ENCODE measurements at places on chromosomes 16 and 17. TPM values are rescaled to one million over a fixed set of nuclear protein-coding genes. Genes with fewer than 3 reads are reported as not detected.

Gene SDF2
- total RNA-seq: 57.9 TPM

GRCh38 chr16:73319261-73319660 lies 271.3 kb upstream of the ZFHX3 start:
- no peak for DNase-seq
- H3K4me1 ChIP-seq: peaks cover 4% of the 10 kb centered on the region
- no peaks in the 10 kb centered on the region for H3K36me3 ChIP-seq

GRCh38 chr17:49915670-49916069 lies 53.3 kb upstream of the DLX4 start:
- no peak overlapping the region for H3K4me3 ChIP-seq
- H3K36me3 ChIP-seq: no peaks in the 10 kb centered on the region
- H3K27ac ChIP-seq: no peak overlapping the region
- peaks cover 64% of the 10 kb centered on the region for H3K27me3 ChIP-seq

- no peak overlapping the region for H3K4me3 ChIP-seq
- no peaks in the 10 kb centered on the region for H3K27me3 ChIP-seq
- peaks cover 22% of the 10 kb centered on the region for H3K4me1 ChIP-seq
- no peak overlapping the region for H3K27ac ChIP-seq
- H3K36me3 ChIP-seq: peaks cover 2% of the 10 kb centered on the region
- no peak for DNase-seq
Measured at GRCh38 chr16:11973070-11973469, 3.5 kb upstream of the SNX29 start.

GRCh38 chr16:78116946-78117345 lies 17.5 kb downstream of the WWOX start:
- peaks cover 24% of the 10 kb centered on the region for H3K36me3 ChIP-seq
- no peaks in the 10 kb centered on the region for H3K27me3 ChIP-seq
- H3K4me1 ChIP-seq: peaks cover 6% of the 10 kb centered on the region
- H3K27ac ChIP-seq: no peak overlapping the region
- no peak for DNase-seq

GRCh38 chr17:14157822-14158221 lies 78.8 kb downstream of the CDRT15 start:
- peaks cover 2% of the 10 kb centered on the region for H3K36me3 ChIP-seq
- H3K27ac ChIP-seq: no peak overlapping the region
- H3K4me1 ChIP-seq: peaks cover 4% of the 10 kb centered on the region
- no peak for DNase-seq
- H3K27me3 ChIP-seq: no peaks in the 10 kb centered on the region
- H3K4me3 ChIP-seq: no peak overlapping the region

Measured in progenitor cell of endocrine pancreas (in vitro differentiated cells).